AG09319 (cell line): ENCODE measurements at places on chromosomes 4 and X.

- no peak for DNase-seq
Measured at GRCh38 chr4:188175288-188175687, 36.0 kb downstream of the TRIML1 start.

GRCh38 chr4:504076-504475, 5.1 kb downstream of the PIGG start:
- DNase-seq, result no peak

- no peak for DNase-seq
Measured at GRCh38 chrX:103248553-103248952, 6.4 kb downstream of the TCEAL8 start.

DNA sequence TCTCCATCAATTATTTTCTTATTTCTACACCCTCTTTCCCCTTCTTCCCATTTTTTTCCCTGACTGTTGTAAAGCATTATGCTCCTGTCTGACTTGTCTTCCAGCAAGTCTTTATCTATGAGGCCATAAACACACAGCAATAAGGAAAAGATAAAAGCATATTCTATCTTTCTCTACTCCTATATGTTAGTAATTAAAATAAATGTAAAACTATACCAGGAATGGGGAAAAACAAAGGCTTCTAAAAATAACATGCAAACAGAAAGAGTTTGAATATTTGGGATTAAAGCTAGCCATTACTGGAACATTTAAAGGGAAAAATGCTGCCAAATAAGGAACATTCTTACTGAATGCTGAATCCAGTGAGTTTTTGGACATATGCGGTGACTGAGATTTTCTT, 471.7 kb upstream of the HS3ST1 start:
- DNase-seq, result no peak

GRCh38 chr4:5709207-5709575, 832 bp upstream of the EVC2 start:
- no peak for DNase-seq

GRCh38 chr4:156620786-156621185, 350.8 kb downstream of the PDGFC start:
- DNase-seq, result no peak
